ENCODE measurements at places on chromosomes 2 and 18. TPM values are rescaled to one million over a fixed set of nuclear protein-coding genes. Genes with fewer than 3 reads are reported as not detected.

The SERPINB5 gene
- total RNA-seq, result not detected

DNA sequence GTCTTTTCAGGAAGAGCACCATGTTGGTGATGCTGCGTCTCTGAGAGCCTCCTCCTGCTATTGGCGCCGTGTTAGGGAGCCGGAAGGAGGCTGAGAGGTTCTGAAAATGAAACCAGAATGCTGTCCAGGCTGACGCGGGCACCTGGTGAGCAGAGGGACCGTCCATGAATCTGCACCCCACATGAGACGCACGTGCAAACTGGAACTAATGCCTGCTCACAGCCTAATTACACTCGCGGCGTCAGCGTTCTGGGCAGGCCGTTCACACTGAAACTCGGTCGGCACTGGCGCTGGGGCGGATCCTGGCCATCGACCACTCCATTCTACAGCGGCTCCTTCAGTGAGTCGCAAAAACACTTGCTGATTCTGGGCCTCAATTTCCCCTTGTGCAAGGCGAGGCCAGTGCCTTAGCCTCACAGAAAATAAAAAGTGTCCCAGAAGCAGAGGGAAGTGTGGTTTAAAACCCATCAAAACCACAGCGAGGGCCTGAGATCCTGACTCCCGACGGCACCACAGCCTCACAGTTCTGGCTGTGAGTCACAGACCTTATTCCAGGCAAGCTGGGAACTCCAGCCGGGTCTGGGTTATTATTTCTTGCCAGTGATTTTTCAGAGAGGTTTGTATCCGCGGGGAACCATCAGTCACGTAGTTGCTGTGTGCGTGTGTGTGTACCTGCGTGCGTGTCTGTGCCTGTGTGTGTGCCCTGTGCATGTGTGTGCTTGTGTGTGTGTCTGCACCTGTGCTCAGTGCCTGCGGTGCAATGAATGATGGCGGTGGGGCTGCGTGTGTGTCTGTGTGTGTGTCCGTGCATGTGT is 49.1 kb upstream of the CTDP1 start:
- no peak overlapping the region for H3K27ac ChIP-seq
- peaks cover 7% of the 10 kb centered on the region for H3K4me1 ChIP-seq
- H3K27me3 ChIP-seq, result peaks cover 4% of the 10 kb centered on the region
- no peak for DNase-seq
- H3K4me3 ChIP-seq, result no peak overlapping the region
- H3K36me3 ChIP-seq, result no peaks in the 10 kb centered on the region

The CDCA7 gene
- total RNA-seq, result 79.4 TPM

The DPP4 gene
- 20.8 TPM for total RNA-seq

The PARD3B gene
- total RNA-seq, result 0.49 TPM

DNA sequence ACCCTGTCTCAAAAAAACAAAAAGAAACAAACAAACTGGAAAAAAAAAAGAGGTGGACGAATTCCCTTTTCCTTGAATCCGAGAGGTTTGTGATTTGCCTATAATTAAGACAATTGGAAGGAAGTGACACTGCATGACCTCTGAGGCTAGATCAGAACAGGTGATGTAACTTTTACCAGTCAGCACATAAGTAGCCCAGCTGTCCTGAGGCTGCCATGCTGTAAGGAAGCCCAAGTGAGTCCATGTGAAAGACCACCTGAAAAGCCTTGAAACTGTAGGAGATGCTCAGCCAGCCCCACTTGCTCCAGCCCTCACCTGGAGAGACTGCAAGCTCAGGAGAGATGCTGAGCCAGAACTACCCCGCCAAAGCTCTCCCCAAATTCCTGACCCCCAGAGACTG is 166.8 kb downstream of the TGIF1 start:
- no peaks in the 10 kb centered on the region for H3K27me3 ChIP-seq
- no peaks in the 10 kb centered on the region for H3K36me3 ChIP-seq
- DNase-seq, result no peak
- H3K27ac ChIP-seq, result no peak overlapping the region

- no peak for DNase-seq
- H3K36me3 ChIP-seq, result peaks cover 9% of the 10 kb centered on the region
- H3K27me3 ChIP-seq, result no peaks in the 10 kb centered on the region
Measured at GRCh38 chr2:237720957-237721356, 77.6 kb upstream of the RBM44 start.

GRCh38 chr2:80592106-80592505 is 287.6 kb upstream of the LRRTM1 start:
- no peak overlapping the region for H3K27ac ChIP-seq
- H3K4me3 ChIP-seq, result no peak overlapping the region
- H3K36me3 ChIP-seq, result no peaks in the 10 kb centered on the region

The PKDCC gene
- not detected for total RNA-seq

DNA sequence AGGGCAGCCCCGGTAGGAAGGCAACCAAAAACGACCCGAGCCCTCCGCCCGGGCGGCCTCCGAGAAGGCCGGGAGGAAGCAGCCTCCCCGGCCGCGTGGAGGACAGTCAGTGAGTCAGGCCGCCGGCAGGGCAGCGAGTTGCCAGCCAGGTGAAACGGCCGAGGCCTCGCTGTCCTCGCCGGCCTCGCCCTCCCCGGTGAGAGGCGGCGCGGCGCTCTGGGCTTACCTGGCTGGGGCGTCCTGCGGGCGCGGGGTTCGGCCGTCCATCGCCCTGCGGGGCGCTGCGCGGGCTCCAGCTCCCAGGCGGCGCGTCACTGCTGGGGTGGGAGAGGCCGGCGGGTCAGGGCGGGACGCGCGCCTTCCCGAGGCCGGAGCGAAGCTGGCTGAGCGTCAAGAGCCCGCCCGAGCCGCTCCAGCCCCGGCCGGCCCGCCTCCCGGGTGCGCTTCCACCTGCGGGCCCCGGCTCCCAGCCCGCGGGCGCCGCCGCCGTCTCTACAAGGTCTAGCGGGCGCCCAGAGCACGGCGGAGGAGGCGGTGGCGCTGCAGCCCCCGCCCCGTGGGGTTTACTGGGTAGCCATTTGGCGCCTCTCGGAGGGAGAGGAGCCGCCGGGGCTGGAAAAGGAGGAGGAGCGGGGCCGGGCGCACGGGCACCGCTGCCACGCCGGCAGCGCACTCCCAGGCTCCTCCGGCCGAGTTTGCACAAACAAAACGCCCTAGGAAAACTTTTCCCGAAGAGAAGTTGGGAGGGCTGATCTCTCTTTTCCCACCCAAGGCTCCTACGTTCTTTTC is 499 bp downstream of the COBLL1 start:
- peak; percentile 56 for DNase-seq
- H3K36me3 ChIP-seq, result no peaks in the 10 kb centered on the region
- H3K27me3 ChIP-seq, result peaks cover 56% of the 10 kb centered on the region
- H3K4me1 ChIP-seq, result peaks cover 7% of the 10 kb centered on the region

- H3K27me3 ChIP-seq, result no peaks in the 10 kb centered on the region
- no peak overlapping the region for H3K4me3 ChIP-seq
- H3K27ac ChIP-seq, result no peak overlapping the region
Measured at GRCh38 chr2:189834059-189834458, 49.8 kb downstream of the PMS1 start.

The RNF144A gene
- total RNA-seq, result 29.7 TPM

- no peak overlapping the region for H3K4me3 ChIP-seq
- peaks cover 12% of the 10 kb centered on the region for H3K36me3 ChIP-seq
- no peaks in the 10 kb centered on the region for H3K27me3 ChIP-seq
- no peak for DNase-seq
Measured at GRCh38 chr2:98709535-98709934, 21.4 kb downstream of the MGAT4A start.

The FBLN7 gene
- 9.4 TPM for total RNA-seq

DNA sequence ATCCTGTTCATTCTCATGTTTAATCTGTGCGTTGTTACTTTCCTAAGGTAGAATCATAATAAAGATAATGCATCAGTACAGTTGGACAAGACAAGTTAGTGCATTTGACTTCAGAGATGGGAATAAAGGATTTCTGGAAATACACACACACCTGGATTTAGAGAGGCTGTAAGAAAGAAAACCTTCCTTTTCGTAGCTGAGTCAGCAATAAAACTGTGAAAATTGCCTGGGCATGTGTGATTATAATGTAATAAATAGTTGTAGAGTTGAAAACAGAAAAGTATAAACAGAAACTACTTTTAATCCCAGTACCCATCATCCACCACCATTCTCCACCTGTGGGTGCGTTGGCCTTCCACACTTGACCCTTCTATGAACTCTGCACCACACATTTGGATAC is 15.4 kb downstream of the CFAP53 start:
- H3K4me1 ChIP-seq, result peaks cover 2% of the 10 kb centered on the region
- H3K27ac ChIP-seq, result no peak overlapping the region
- DNase-seq, result no peak
- H3K27me3 ChIP-seq, result no peaks in the 10 kb centered on the region
- H3K4me3 ChIP-seq, result no peak overlapping the region

DNA sequence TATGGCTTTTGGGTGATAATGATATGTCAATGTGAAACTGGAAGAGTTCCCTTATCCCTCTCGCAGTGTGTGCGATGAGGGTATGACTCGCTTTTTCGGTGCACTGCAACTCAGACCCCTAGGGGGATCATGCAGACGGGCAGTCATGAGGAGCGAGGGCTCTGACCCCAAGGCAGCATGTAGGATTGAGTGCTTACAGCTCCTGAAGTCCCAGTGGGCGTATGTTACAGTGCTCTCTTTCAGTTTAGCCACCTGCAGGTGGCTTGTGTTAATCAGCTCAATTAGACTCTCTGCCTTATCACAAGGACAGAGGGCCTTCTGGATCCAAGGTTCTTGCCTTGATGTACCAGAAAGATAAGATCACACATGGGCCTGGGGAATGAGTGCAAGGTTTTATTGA is 1269.9 kb upstream of the GYPC start:
- DNase-seq, result no peak
- H3K36me3 ChIP-seq, result no peaks in the 10 kb centered on the region
- H3K27ac ChIP-seq, result no peak overlapping the region

GRCh38 chr2:231909631-231910030 is 16.6 kb downstream of the NPPC start:
- no peak for DNase-seq
- H3K4me3 ChIP-seq, result no peak overlapping the region
- no peaks in the 10 kb centered on the region for H3K27me3 ChIP-seq
- H3K4me1 ChIP-seq, result peaks cover 17% of the 10 kb centered on the region

- peaks cover 8% of the 10 kb centered on the region for H3K4me1 ChIP-seq
- H3K36me3 ChIP-seq, result peaks cover 35% of the 10 kb centered on the region
- DNase-seq, result no peak
- no peak overlapping the region for H3K27ac ChIP-seq
Measured at GRCh38 chr2:6971502-6971901, 54.3 kb downstream of the RNF144A start.

The UGP2 gene
- 71.5 TPM for total RNA-seq

DNA sequence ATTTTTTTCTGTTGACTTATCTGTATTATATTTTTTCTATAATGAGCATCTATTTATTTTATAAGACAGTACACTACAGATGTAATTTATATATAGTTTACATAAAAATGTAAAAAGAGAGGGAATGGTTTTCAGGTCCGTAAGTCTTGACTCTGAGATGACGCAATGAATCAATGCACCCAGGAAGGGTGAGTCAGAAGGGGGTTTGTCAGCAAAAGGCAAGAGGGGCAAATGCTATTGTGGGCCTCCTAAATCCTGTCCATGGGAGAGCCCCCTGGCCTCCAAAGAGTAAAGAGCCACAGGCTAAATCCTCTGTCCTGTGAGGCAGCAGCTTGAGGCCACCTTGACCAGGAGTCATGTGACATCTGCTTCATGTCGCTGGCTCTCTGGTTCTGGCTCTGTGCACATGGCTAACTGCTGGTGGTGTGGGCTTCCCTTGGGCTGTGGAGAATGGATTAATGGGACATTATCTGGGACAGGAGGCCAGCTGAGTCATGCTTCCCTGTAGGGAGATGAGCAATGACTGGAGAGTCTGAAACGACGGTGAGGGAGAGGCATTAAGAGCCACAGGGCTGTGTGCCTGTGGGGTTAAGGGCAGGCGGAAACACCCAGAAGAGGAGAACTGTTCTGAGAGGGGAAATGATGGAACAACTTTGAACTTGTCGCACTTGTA is 22.8 kb upstream of the ASB18 start:
- no peaks in the 10 kb centered on the region for H3K36me3 ChIP-seq
- no peak overlapping the region for H3K27ac ChIP-seq
- peaks cover 41% of the 10 kb centered on the region for H3K27me3 ChIP-seq

The DQX1 gene
- 0.27 TPM for total RNA-seq

The YPEL5 gene
- 27.6 TPM for total RNA-seq

The NAT8 gene
- not detected for total RNA-seq

DNA sequence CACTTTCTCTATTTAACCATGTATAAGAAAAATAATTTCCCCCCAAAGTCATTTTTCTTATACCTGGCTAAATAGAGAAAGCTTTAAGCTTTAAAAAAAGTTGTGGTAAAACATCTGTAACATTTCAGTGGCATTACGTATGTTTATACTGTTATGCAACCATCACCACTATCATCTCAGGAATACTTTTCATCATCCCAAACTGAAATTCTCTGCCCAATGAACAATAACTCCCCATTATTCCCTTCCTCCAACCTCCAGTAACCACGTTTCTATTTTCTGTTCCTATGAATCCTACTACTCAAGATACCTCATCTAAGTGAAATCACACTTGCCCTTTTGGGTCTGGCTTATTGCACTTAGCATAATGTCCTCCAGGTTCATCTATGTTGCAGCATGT is 1.7 kb upstream of the SLC3A1 start:
- DNase-seq, result no peak
- H3K4me3 ChIP-seq, result no peak overlapping the region
- H3K27me3 ChIP-seq, result no peaks in the 10 kb centered on the region

The SLC9A4 gene
- total RNA-seq, result not detected

GRCh38 chr2:51846796-51847195 is 814.9 kb upstream of the NRXN1 start:
- no peaks in the 10 kb centered on the region for H3K4me1 ChIP-seq
- H3K4me3 ChIP-seq, result no peak overlapping the region
- no peak for DNase-seq
- H3K27ac ChIP-seq, result no peak overlapping the region
- H3K27me3 ChIP-seq, result no peaks in the 10 kb centered on the region

- H3K36me3 ChIP-seq, result no peaks in the 10 kb centered on the region
- H3K27ac ChIP-seq, result no peak overlapping the region
- no peak for DNase-seq
- H3K4me3 ChIP-seq, result no peak overlapping the region
Measured at GRCh38 chr2:70467831-70468779, 85.5 kb downstream of the TGFA start.

- peaks cover 16% of the 10 kb centered on the region for H3K27me3 ChIP-seq
- H3K27ac ChIP-seq, result no peak overlapping the region
- peaks cover 2% of the 10 kb centered on the region for H3K36me3 ChIP-seq
- no peak for DNase-seq
- H3K4me3 ChIP-seq, result no peak overlapping the region
Measured at GRCh38 chr2:39506215-39506614, 69.1 kb upstream of the MAP4K3 start.

- H3K4me1 ChIP-seq, result peaks cover 57% of the 10 kb centered on the region
- no peaks in the 10 kb centered on the region for H3K27me3 ChIP-seq
- no peak for DNase-seq
- no peak overlapping the region for H3K4me3 ChIP-seq
- H3K36me3 ChIP-seq, result no peaks in the 10 kb centered on the region
- peak overlapping the region; percentile 72 for H3K27ac ChIP-seq
Measured at GRCh38 chr18:74368901-74369705, 53.5 kb downstream of the C18orf63 start.

- H3K27ac ChIP-seq, result no peak overlapping the region
- no peak for DNase-seq
- peaks cover 6% of the 10 kb centered on the region for H3K4me1 ChIP-seq
- peaks cover 33% of the 10 kb centered on the region for H3K27me3 ChIP-seq
Measured at GRCh38 chr2:238952261-238952919, 104.5 kb downstream of the TWIST2 start.

GRCh38 chr2:12335131-12335530 is 381.6 kb upstream of the TRIB2 start:
- peaks cover 13% of the 10 kb centered on the region for H3K4me1 ChIP-seq
- H3K4me3 ChIP-seq, result no peak overlapping the region
- H3K27me3 ChIP-seq, result peaks cover 13% of the 10 kb centered on the region
- no peak overlapping the region for H3K27ac ChIP-seq
- no peak for DNase-seq

- peaks cover 16% of the 10 kb centered on the region for H3K4me1 ChIP-seq
- no peak for DNase-seq
- H3K27me3 ChIP-seq, result no peaks in the 10 kb centered on the region
- H3K27ac ChIP-seq, result no peak overlapping the region
- no peak overlapping the region for H3K4me3 ChIP-seq
- no peaks in the 10 kb centered on the region for H3K36me3 ChIP-seq
Measured at GRCh38 chr2:37549598-37549997, 121.8 kb downstream of the CDC42EP3 start.

Measured in activated naive CD8-positive, alpha-beta T cell treated with anti-CD3 and anti-CD28 coated beads for 36 hours (primary cell).